Activated CD4-positive, alpha-beta T cell treated with anti-CD3 and anti-CD28 coated beads for 48 hours (primary cell): ENCODE measurements at places on chromosomes 2 and 18.
A peak's percentile ranks its signal among the peaks of the same experiment; 100 is the strongest.

DNA sequence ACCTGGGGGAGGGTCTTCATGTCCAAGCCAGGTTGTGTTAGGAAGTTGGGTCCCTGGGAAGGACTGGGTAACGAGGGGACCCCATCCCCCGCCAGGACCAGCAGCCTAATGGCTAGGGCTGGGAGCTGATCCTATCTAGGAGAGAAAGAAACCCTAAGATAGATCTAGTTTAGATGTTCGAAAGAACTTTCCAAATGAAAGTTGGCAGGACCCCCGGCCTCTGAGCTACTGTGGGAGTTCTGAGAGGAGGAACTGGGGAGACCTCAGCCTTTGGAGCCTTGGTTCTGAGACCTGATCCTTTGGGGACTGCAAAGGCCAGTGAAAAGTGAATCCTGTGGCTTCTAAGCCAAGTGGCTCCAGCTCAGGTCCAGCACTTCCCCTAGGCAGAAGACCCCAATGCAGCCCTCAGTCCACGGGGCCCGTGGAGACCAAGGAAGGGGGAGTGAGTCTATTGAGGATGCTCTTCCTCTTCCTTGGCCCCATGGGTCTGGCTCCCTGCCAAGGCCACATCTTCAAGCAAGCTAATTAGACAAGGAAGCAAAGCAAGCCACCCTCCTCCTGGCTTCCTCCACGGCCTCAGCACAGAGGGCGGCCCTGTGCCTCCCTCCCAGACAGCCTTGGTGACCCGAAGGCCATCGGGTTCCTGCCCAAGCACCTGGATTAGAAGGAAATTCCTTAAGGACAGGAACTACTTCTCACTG lies 23.5 kb downstream of the CCT7 start:
- DNase-seq: no peak

GRCh38 chr2:241035818-241036396 lies 37.5 kb downstream of the SNED1 start:
- peak; percentile 39 for DNase-seq

DNA sequence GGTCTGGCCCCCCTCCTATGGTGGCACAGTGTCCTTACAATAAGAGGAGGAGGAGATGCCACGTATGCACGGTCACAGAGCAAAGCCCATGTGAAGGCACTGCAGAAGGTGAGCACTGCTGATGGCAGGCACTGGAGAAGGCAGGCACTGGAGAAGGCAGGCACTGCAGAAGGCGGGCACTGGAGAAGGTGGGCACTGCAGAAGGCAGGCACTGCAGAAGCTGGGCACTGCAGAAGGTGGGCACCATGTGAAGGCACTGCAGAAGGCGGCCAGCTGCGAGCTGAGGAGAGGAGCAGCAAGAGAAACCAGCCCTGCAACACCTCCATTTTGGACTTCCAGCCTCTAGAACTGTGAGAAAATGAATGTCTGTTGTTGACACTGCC lies 46.3 kb downstream of the MEX3C start:
- DNase-seq: no peak

DNA sequence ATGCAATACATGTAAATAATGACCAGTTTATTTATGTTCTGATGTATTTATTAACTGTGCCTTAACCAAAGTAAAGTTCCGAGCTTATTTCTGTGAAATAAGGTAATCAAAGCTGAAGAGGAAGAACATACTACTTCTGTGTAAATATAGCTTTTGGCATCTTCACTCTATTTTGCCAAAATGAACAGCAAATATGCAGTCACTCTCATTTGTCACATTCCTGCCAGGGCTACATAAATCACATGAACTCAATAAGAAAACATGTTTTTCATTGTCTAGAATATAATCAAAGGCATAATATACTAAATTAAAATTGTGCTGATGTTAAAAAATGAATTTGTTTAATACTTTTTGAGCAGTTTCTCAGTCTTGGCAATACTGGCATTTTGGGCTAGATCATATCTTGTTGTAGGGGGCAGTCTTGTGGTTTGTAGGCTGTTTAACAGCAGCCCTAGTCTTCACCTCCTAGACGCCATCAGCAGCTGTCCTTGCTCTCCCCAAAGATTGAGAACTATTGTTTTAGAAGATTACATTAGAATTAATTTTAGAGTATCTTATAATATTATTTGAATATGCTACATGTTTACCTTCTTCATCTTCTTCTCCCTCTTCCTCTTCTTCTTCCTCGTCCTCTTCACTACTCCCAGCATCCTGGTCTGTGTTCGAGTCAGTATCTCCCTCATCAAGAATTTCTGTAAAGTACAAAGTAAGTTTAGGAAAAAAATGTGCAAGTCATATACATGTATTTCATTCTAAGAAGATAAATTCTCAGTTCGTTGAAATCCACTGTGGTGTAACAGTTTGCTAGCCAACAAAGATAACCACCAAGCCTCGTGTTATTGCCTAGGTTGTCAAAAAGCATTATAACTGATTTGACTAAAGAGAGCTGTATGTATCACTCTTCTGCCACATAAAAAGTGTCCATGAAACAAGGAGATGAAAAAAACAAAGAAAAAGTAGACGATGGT lies 41.5 kb downstream of the CWC22 start:
- no peak for DNase-seq

GRCh38 chr2:47616506-47616905 lies 166.4 kb upstream of the MSH6 start:
- DNase-seq: no peak

DNA sequence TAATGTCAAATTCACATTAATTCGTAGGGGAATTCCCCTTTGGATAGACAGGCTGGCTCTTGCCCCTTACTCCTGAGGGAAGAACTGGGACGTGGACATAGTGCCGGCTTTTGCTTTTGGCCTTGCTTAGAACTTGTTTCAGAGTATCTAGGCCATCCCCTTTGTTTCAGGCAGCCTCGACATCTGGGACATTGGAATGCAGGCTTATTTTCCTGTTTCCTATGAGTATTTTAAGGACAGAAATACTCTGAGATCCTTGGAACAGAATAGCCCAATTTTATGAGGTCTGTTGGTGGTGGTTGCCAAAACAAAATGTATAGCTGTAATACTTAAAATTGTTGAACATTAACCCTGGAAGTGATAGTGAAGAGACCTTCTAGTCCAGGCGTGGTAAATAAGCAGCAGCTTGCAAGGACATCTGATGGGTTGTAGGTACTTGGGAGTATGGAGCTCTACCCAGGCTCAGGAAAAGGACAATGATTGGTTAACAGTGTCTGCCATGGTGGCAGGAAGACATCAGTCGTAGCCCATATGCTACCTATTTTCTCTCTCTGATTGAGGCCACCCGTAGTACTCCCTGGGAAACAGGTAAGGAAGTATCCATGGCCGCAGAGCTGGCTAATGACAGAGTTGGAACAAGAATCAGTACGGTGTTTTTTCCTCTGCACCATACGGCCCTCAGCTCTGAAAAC lies 112.4 kb downstream of the CDK15 start:
- DNase-seq: no peak

DNA sequence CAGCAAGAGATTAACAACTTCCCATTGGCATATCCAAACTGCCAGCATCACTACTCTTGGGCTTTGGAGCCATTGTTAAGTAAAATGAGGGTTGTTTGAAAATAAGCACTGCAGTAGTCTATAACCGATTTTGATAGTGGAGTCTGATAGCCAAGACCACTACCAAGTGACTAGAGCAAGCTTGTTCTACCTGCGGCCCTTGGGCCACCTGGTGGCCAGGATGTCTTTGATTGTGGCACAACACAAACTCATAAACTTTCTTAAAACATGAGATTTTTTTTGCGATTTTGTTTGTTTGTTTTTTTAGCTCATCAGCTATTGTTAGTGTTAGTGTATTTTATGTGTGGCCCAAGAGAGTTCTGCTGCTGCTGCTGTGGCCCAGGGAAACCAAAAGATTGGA lies 11.0 kb downstream of the UBE2E3 start:
- DNase-seq: no peak

- no peak for DNase-seq
Observed at GRCh38 chr2:232772531-232772930, 3.8 kb downstream of the KCNJ13 start.

- DNase-seq: peak; percentile 28
Observed at GRCh38 chr2:127422559-127423477, 4.6 kb downstream of the PROC start.

GRCh38 chr18:62371436-62371835 lies 46.3 kb downstream of the TNFRSF11A start:
- DNase-seq: no peak

- peak; percentile 18 for DNase-seq
Observed at GRCh38 chr18:76493213-76494161, 1.6 kb downstream of the ZNF516 start.

GRCh38 chr2:156436497-156437085 lies 412 bp downstream of the GPD2 start:
- DNase-seq: peak; percentile 35

- peak; percentile 25 for DNase-seq
Observed at GRCh38 chr2:68643011-68643873, at the start of gene PROKR1. Gene PROKR1, plus strand, starts transcription at chr2:68643579. Its CDS starts 2,243 bp downstream, at chr2:68645822.

- DNase-seq: no peak
Observed at GRCh38 chr2:173602153-173602795, 247.6 kb downstream of the CDCA7 start.

GRCh38 chr2:228094377-228094921 lies 87.0 kb downstream of the SPHKAP start:
- DNase-seq: no peak

GRCh38 chr2:80496346-80496745 lies 191.8 kb upstream of the LRRTM1 start:
- no peak for DNase-seq
